ENCODE measurements at places on chromosomes 4 and X.

GRCh38 chr4:87410679-87411078, 11.7 kb upstream of the NUDT9 start:
- no peak for DNase-seq

DNA sequence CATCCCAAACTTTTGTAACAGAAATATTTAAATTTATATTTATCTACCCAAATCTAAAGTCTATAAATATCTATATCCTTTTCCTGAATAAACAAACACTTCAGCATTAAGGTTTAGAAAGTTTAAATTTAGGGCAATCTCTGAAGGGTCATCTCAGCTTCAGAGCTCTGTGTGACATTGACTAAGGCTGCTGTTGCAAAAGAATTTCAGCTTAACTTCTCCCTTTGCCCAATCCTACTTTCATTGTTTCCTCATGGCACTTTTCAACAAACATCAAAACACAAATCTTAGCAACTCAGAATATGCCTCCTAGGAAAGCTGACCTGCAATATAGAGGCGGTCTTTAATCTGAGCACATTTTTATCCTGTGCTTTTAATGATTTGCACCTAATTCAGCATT, 79.7 kb upstream of the BANK1 start:
- no peak for DNase-seq

DNA sequence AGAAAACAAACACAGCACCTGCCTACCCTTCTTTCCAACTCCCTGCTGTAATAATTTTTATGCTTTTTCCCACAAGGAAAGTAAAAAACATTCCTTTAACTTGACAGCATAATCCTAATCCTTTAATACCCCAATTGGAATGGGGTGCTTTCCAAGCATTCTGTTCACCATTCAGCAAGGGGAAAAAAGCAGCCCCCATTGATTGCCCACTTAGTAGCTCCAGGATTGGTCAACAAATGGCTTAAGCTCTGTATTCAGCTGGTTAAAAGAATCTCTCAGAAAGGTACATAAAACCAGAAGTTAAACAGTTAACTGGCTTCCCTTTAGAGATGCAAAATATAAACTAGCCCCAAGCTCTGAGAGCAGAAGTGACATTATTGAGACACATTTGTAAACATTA, 194.8 kb upstream of the ATOH1 start:
- no peak for DNase-seq

DNA sequence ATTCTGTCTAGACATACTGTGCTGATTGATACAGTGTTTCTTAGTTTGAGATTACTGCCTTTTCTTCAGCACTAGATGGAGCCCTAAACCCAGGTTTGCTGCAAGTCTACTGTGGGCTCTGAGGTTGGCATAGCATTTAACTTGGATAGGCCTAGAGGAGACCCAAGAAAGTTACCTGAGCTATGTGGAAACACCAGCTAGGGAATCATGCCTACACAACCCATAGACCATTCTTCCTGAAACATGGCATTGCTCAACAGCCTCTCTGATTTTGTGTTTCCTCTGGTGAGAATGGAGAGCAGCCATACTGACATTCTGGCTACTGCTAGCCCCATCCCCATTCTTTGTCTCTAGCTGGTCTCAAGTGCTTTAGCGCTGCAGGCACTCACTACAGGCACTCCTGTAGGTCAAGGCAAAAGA, 287.7 kb upstream of the PCDH18 start:
- DNase-seq = no peak

DNA sequence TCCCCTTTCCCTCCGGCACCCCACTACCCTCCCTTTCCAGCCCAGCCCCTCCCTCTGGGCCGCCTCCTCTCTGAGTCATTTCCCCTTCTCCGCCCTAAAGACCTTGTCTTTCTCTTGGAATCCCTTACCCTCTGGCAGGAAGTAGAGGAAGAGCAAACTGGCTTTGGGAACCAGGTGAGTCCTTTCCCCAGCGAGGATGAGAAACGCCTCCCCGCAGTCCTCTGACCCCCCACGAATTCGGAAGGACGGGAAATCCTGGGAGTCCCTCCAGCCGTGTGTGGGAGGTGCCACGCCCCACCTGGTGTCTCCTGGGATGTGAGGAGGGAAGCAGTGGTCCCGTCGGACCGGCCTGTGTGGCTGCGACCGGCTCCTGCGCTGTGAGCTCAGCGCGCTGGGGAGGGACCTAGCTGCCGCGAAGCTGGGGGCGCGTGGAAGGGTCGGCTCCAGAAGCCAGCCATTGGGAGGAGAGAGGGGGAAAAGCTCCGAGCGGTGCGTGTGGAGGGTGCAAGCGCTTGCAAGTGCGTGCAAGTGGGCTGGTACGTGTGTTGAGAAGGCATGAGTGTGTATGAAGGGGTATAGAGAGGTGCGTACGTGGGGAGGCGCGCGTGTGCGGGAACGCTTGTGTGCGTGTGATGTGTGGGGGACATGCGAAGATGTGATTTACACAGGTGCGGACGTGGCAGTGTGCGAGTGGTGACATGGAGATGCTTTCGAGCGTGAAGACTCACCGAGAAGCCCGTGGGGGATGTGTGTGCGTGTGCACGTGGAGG, 46.3 kb downstream of the TEX13B start:
- no peak for DNase-seq

DNA sequence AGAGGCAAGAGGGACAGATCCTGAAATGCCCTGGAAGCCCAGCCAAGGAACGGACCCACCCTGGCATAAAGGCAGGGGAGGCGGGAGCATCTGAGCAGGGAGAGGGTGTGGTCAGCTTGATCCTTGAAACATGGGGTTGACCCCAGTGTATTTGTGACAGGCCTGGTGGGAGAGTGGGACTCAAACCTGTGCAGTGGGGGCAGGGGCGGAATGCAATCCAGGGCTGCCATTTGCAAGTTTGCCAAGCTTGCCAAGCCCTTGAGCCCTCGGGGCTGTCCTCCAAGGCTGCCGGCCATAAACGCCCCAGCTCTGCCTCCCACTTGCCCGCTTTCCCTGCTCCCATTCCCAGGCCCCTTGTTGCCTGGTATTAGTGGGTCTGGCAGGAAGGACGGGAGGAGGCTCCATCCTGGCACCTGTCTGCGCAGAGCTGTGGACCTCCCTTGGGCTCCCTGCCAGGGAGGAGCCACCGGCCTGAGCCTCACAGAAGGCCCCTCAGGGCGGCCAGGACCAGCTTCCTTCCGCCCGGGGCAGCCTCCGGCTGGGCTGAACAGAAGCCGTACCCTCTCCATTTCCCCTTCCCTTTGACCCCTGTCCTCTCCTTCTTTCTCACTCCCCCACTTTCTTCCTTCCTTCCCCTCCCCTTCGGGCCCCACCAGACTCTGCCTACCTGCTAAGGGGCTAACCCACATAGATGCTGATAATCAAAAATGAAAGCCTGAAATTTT, 661 bp downstream of the S100P start:
- DNase-seq = no peak

GRCh38 chrX:116111934-116112595, 58.5 kb upstream of the AGTR2 start:
- no peak for DNase-seq

GRCh38 chrX:47217121-47217851, 1.2 kb upstream of the CDK16 start:
- no peak for DNase-seq

DNA sequence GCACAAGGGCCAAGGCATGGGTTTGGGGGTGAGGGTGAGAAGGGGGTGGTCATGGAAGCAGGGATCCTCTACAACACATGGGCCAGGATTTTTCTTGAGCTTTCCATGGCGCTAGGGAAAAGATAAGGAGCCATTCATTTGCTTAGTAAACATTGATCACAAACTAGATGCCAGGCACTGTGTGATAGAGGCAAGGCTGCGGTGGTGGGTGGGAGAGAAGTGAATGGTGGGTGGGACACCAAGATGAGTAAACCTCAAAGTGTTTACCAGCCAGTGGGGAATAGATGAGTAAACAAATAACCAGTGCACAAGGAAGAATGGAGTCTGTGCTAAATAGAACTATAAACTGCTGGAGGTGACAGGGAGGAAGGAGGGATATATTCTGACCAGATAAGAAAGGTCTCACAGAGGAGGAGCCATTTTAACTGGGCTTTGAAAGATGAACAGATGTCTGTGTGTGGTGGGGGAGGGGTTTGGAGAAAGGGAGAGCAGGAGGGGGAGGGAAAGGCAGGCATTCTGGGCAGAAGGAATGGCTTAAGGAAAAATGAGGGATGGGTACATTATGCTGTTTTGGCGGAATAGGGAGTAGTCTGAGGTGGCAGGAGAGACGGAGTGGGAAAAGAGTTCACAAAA, 48.0 kb upstream of the LAS1L start:
- no peak for DNase-seq

Measured in right forelimb (tissue), 1 donor.